ENCODE measurements at places on chromosomes 11 and 22.
A peak's percentile ranks its signal among the peaks of the same experiment; 100 is the strongest.

- no peak for DNase-seq
These were observed 60.6 kb downstream of the RTL6 start for GRCh38 chr22:44437216-44438055.

- DNase-seq: no peak
These were observed 90.6 kb upstream of the FGF3 start for GRCh38 chr11:69909561-69910518.

DNA sequence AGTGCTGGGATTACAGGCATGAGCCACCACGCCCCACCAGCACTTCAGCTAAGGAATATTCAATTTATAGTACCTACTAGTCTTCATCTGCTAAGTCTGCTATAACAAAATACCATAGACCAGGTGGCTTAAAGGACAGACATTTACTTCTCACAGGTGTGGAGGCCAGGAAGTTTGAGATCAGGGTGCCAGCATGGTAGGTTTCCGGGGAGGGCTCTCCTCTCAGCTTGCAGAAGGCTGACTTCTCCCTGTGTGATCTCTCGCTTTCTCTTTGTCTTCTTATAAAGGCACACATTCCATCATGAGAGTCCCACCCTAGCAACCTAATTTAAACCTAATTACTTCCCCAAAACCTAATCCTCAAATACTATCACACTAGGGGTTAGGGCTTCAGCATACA is 433.0 kb downstream of the INSC start:
- no peak for DNase-seq

DNA sequence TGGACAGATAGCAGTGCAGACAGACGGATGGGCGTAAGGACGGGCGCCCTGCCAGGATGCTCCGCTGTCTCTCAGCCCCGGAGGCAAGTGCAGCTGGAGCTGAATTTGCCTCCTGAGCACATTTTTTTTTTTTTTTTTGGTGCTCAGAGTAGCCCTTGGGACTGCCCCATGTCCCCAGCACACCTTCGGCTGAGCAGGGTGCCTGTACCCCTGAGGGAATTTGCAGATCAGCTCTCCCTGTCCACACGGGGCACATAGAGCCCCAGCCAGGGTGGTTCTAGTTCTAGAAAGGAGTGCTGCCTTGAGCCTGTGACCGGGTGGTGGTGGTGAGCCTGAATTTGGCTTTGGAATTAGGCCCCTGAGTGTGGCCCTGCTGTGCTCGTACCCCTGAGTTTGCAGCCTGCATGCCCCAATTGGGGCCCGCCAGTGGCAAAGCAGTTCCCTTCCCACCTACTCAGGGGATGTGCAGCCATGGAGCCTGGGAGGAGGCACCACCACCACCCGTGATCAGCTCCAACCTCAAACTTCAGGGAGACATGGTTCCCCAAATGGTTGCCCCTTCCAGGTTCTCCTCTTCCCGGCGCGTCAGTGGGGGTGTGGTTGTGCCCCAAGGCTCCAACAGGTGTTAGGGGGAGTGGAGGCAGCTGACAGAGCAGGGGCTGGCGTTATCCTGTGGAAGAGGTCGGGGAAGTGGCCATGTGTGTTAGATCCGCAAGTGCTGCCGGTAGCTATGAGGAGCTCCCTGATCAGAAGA is 1232.7 kb downstream of the BRD1 start:
- DNase-seq: no peak

DNA sequence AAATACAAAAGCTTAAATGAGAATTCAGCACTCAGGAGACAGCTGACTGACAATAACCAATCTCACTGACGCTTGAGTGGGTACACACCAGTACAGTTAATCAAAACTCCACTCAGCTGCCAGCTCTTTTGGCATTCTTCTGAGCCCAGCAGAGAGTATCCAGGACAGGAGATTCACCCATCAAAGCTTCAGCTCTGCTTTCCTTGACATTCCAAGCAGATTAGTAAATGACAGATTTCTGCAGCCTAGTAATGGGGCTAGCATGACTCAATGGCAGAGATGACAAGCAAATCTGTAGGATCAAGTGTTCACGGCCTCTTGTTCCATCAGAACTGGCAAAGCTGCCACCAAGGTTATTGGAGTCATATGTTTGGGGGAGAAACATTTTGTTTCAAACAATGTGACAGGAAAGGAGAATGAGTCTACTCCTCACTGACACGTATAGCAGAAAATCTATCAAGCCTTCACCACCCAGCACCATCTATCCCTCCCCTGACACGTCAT is 420.0 kb downstream of the DYNC2H1 start:
- no peak for DNase-seq

DNA sequence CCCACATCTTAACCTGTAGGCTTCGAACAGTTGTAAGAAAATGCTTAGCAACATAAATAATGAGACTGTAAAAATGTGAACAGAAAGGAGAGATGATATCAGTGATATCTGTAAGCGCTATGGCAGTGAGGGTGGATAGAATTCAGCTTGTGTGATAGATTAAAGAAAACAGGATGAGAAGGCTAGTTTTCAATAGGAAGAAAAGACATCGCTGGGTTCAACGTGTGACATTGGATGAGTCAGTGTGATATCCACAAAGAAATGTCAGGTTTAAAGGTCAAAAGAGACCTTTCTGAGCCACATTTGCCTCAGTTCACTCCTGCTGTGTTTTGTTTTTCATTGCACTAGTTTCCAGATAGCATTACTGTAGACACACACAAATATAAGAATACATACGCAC is 13.7 kb upstream of the RFPL3 start:
- DNase-seq: no peak

DNA sequence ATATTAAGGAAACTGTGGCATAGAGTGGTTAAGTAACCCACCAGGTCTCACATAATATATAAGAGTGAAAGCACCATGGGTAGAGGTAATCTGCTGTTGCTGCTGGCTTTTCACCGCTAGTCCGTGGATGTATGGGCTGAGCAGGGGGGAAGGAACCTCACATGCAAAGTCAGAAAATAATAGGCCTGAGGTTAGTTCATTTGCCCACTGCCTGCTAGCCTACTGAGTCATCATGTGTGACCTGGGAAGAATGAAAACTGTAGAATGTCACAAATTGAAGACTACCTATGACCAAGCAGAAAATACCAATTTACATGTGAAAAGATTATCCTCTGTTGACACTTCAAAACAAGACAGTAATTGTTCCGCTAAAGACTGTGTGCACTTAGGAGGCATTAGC is 560.1 kb upstream of the FAT3 start:
- DNase-seq: no peak

DNA sequence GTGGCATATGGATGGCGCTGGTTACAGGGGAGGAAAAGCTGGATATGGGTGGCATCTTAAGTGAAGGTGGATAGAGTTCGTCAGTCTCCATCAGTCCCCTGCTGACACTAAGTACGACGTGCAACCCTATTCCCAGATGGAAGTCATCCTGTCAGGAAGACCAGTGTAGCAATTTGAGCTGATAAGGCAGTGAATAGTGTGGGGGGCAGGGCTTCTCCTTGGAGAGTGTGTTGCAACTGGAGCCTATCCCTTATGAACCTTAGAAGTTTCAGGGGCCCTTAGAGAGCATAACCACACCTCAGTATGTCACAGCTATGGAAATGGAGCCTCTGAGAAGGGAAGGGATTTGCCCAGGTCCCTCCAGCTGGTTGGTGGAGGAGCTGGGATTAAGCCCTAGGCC is 36.1 kb upstream of the ANKK1 start:
- no peak for DNase-seq

DNA sequence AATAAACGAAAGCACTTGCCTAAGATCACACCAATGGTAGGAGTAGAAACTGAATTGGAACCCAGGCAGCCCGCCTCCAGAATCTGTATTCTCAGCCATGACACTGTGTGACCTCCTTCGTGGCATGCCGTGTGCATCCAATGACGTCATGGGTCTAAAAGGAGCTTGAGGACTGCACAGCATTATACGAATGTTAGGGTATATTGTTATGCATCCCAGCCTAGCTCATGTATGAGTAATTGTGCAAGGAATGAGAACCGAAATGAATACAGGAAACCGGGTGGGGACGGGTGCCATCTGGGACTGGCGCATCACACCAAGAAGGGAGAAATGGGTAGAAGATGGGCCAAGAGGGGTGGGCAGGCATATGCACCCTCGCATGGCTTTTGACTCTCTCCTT is 12.3 kb upstream of the IGSF9B start:
- no peak for DNase-seq

- DNase-seq: no peak
These were observed 303.1 kb upstream of the PLET1 start for GRCh38 chr11:112563808-112564207.

- DNase-seq: no peak
These were observed 1.2 kb downstream of the KBTBD4 start for GRCh38 chr11:47577460-47578041.

DNA sequence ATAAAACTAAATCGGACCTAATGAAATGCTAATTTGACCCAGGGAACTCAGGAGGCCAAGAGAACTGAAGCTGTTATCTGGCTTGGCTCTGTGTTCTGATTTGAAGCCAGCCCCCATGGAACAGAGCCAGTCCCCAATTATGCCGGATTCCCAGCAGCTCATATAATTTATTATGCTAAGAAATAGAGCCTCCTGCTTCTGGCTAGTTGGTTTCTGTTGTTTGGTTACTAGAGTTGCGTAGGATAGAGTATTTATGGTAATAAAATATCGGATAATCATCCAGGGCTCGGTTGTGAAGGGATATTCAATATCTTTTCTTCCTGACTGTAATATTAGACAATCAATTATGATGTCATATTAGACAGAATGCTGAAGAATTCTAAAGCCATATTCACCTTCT is 120.4 kb upstream of the TTC12 start:
- no peak for DNase-seq

GRCh38 chr11:11078344-11079086 is 220.7 kb upstream of the ZBED5 start:
- DNase-seq: no peak

DNA sequence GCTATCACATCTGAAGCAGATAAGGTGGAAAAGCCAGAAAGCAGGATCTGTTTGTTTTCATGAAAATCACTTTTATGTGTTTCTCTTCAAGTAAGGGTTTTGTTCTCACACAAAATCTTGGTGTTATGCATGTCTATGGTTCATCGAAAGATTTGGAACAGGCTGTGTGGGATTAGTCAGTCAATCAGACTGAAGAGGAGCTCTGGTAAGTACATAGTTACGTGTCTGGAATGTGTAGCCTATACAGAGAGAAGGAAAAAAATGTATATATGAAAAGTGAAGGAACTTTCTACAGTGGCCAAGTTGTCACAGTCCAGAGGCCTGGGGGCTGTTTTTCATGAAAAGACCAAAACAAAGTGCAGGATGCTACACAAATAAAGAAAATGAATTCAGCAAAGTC is 156.7 kb downstream of the CNTN5 start:
- DNase-seq: no peak

- DNase-seq: no peak
These were observed 10.1 kb downstream of the PRR14L start for GRCh38 chr22:31739795-31740201.

DNA sequence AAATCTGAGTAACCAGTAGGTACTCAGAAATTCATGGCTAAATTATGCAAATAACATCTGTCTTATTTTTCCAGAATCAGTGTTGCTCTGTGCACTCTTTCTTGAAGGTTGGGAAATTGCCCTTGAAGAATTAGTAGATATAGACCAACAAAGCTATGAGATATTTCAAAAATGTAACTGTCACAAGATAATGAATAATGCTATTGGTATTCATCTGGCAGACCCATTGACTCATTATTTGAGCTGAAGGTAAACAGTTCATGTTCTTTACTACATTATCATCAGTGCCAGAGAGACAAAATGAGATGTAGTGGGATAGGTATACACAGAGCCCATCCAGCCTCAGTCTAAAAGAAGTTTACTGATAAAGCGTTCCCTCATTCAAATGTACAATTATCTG is 274.7 kb downstream of the CASP12 start:
- no peak for DNase-seq

GRCh38 chr11:613369-613968 is 2.3 kb downstream of the IRF7 start:
- DNase-seq: peak; percentile 66

DNA sequence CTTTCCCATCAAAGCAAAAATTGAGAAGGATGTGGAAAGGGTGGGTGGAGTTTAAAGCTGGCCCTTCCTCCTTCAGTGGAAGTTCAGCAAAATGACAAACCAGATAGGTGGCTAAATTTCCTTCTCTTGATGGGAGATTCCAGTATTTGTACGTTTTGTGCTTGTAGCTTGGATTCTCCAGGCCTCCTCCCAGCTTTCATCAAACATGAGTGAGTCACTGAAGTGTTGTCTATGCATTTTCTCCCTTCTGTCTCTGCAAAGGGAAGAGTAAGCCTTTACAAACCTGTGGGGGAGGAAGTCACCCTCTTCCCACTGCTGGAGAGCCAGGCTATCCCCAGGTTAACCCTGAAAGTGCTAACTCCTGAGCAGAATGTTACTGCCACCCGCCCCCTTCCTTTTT is 6.4 kb downstream of the MARK2 start:
- no peak for DNase-seq

- DNase-seq: no peak
These were observed 10.4 kb downstream of the MYRF start for GRCh38 chr11:61762798-61763197.

DNA sequence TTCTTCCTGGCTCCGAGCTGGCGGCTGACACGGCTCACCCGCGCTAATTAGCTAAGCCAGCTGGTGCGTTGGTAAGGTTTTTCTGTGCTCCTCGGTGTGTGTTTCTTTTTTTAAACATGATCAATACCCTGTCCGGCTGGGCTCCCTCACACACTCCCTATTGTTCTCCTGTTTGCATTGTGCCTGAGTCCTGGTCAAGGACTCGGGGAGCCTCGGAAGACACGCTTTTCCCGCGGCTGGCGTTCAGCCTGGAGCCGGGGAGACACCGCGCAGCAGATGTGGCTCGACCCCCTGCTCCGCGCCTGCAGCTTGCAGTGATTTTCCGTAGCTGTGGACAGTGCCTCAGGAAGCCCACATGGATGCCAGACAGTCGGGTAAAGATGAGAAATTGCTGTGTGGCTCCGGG is 454.9 kb upstream of the CADM1 start:
- DNase-seq: no peak

DNA sequence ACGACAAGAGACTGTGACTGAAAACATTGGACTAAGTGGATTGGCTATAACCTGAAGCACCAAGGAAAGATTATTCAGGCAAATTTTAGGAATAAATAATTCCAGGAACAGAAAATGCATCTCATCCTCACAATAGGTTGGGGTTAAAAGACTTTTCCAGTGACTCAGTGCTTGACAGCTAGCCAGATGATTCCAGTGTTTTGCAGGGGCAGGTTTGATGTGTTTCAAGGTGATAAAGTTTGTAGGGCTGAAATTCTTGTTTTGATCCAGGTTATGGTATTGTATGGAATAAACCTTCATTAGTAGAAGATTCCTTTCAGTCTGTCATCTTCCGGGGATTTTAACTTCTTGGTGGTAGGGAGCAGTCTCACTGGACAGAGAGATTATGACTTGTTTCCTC is 2.3 kb downstream of the EXT2 start:
- DNase-seq: no peak

GRCh38 chr22:23176645-23177027 is 3.7 kb upstream of the BCR start:
- no peak for DNase-seq

GRCh38 chr11:3224401-3225057 is 5.9 kb upstream of the MRGPRG start:
- DNase-seq: no peak

DNA sequence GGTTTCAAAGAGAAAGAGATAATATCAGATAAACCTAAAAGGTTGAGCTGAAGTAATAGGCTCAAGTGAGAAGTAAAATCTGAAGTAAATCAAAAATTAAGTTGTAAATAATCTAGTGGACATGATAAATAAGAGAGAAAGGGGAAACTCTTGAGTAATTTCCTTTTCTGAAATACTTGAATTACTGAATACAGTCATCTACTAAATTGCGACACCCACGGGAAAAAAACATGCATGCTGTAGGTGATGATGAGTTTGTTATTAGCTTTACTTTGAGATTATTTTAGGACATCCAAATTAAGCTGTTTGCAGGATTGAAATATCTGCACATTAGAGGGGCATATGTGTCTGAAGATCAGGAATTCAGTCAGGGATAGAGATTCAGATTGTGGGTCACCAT is 50.0 kb upstream of the CARD18 start:
- no peak for DNase-seq

Measured in stimulated activated CD8-positive, alpha-beta memory T cell treated with anti-CD3 and anti-CD28 coated beads, Interleukin-7, amount 100 ng/mL, for 48 hours (primary cell).